Eye (tissue), 1 donor: ENCODE measurements at places on chromosomes 7 and 10.

DNA sequence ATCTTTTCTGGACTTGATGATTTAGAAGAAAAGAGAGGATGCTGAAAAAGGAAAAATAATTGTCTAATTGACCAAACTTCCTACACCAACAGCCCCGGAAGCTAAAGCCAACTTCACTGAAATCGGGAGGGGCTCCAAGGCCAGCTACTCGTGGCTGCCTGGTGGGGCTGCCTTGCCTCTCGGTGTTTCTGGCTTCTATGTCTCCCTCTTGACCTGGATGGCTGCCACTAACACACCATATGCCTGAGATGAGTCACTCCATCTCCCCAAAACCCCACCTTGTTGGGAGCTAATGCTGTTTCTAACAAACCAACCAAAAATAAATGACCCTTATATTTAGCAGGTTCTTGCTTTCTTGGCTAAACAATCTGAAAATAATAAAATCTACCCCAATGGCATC is 87.6 kb upstream of the AFAP1L2 start:
- DNase-seq = no peak

GRCh38 chr7:4133491-4134044 is 548.5 kb upstream of the FOXK1 start:
- DNase-seq = no peak

DNA sequence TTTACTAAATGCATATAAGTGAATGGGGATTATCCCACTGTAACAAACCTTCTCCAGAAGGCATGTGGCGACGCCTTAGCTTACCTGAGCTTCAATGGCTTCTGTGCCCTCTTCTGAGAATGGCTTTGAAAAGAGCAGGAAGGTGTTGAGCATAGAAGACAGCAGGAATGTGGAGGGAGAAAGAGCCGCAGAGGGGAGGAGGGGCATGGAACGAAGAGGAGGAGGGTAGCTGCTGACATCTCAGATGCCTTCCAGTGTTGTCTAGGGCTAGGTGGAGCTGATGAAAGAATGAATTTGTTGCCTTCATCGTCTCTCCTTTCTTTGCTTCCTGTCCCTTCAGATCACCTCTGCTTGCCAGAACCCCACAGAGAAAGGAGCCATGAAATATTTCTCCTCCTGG is 86.2 kb downstream of the ITIH5 start:
- no peak for DNase-seq

DNA sequence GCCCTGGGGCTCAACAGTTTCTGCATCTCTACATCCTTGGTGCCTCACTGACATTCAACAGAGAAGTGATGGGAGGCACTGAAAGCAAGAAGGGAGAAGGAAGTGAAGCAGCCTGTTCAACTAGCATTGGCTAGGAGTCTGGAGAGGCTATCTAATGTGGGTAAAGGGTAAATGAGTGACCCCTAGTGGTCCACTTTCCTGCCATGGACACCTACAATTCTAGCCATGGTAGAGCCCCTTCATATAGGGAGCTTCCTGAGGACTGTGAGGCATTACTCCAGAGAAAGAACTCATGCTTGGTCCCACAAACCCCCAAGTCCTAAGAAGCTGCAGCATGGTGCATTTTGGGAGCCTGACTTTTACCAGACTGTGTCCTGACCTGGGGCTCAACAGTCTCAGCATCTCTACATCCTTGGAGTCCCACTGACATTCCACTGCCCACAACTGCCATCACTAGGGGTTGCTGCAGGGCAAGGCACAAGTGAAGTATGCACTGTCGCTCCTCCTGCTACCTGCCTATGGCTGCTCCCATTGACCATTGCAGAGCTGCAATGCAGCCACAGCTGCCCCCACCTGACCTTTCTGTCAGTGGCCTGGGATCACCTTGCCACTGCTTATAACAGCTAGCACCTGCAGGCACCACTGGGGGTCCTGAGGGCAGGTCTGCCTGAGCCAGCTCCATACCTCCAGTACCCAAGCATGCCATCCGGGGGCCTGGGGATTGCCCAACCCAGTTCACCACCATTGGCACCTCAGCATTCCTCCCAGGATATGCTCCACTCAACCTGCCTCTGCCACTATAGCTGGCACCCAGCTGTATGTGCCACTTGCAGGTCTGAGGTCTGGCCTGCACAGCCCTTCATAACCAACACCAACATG is 44.1 kb upstream of the CDK6 start:
- no peak for DNase-seq

DNA sequence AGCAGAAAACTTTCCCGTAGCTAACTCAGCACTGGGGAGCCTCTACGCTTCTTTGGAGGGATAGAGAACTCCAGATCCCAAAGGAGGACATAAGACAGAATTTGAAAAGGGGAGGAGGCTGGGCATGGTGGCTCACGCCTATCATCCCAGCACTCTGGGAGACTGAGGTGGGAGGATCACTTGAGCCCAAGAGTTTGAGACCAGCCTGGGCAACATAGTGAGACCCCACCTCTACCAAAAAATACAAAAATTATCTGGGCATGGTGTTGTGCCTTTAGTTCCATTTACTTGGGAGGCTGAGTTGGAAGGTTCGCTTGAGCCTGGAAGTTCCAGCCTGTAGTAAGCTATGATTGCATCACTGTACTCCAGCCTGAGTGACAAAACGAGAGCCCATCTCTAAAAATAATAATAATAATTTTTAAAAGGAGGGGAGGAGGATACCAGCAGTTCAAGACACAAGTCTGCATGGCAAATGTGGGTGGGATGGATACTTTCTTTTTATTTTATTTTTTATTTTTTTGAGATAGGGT is 165.9 kb upstream of the SH2B2 start:
- no peak for DNase-seq

DNA sequence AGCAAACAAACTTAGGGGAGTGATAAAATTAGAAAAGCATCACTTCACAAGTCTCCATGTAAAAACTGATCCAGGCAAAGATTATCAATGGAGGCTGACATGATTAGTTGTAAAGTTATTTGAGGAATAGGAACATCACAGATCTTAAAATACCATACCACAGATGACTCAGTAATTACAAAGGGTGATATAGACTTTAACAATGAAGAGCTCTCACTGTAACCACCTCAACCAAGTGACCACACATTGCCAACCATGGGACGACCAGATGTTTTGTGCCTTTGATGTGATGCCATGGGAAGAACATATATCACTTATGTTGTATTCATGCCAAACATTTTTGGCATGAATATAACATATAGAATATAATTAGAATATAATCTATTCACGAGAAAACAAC is 11.7 kb downstream of the AASS start:
- DNase-seq = no peak

- DNase-seq = no peak
Measured at GRCh38 chr7:105839266-105839665, 37.1 kb downstream of the ATXN7L1 start.

DNA sequence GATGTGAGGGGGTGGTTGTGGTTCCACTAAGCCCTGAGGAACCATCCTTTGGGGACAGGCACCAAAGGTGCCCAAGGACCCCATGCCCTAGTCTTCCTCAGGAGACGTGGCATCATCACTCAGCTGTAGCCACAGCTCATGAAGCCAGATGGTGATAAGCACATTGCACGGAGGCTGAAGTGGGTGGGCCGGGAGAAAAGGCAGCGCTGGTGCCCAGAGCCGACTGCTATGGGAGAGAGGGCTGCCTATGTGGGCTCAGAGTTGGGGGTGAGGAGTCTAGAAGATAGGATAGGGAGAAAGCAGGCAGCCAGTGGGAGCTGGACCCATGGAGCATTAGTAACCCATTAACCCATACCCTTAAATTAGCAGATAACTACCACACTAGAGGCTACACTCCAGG is 325.3 kb downstream of the RPS24 start:
- no peak for DNase-seq

- DNase-seq = no peak
Measured at GRCh38 chr7:148581624-148582023, 8.9 kb upstream of the C7orf33 start.

GRCh38 chr10:33306701-33307519 is 27.6 kb downstream of the NRP1 start:
- DNase-seq = no peak

GRCh38 chr10:104077663-104078151 is 8.0 kb downstream of the COL17A1 start:
- no peak for DNase-seq

DNA sequence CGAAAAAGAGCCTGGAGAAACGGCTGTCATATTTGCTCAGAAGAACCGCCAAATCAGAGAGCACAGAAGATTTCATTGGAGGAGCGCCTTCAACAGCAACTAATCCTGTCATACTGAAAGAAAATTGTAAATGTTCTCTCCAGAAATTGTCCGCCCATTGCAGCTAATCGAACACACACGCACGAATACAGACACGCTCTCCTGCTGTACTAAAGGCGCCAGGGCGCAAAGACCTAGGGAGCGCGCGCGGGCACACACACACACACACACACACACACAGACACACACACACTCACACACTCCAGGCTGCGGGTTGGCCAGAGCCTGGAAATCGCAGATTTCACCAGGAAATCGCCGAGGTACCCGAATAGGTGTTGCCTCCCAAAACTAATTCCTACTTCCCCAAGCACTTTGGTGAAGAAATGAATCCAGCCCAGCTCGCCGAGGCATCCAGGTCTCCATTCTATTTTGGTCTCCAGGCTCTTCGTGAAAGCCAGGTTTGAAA is at the start of gene CHRM2:
CHRM2 (plus strand) TSS at position 157 of the 505 bp plus-strand sequence. CDS start 146,214 bp downstream, outside the sequence.
- peak; percentile 63 for DNase-seq
